Activated CD4-positive, alpha-beta T cell treated with anti-CD3 and anti-CD28 coated beads, Interleukin-2, Interleukin-6, amounts not matched to agents 100 ng/mL and 50 ng/mL, durations not matched to agents 16 hours and 8 hours (primary cell): ENCODE measurements at places on chromosomes 4 and X.

DNA sequence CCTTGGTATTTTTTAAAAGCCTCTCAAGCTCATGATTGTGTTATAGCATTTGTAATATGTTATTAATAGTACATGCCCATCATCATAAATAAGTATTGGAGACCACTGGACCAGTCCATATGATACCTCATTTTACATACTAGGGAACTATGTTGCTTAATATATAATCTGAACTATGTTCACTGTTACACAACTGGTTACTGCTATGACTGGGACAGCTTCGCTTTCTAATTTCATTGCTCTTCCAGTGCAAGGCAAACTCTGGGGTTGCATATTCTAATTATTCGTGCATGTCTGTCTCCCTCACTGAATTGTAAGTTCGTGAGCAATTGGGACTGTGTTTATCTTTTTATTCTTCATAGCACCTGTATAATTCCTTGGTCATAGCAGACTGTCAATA, 330.5 kb downstream of the RAPGEF2 start:
- DNase-seq: no peak

GRCh38 chr4:128811571-128812441, 2.3 kb downstream of the JADE1 start:
- peak; percentile 91 for DNase-seq

DNA sequence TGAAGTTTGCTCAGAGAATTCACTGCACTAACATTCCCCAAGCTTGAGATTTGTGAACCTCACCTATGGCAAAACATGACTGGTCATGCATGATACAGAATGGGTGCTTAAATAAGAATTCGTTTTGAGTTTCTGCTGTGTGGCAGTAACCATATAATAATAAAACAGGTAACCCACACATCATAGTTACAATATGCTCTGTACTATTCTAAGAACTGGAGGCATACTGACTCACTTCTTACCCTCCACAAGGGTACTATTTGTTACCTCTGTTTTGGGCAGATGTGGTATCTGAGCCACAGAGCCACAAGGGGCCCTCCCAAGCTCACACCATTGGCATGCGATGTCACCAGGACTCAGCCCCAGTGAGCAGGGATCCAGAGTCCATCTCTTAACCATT, 17.6 kb downstream of the SLC2A9 start:
- DNase-seq: peak; percentile 75

DNA sequence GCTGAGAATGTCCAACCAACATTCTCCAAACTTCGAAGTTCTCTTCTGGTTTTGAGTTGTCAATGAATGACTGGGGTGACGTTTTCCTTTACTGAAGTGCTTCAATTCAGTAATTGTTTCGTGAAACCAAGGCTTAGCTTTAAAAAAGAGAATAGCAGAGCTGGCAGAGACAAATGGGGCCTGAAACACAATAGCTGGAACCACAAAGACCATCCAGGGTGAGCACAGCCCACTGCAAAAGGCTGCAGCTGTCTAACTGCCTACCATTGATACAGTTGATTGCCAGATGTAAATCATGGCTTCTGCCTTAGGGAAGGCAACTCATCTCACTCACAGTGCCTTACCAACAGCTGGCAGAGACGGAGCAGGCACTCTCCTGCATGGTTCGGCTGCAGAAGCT, 78.7 kb upstream of the ZNF518B start:
- DNase-seq: no peak

GRCh38 chr4:66169341-66169740, 499.1 kb upstream of the EPHA5 start:
- no peak for DNase-seq

- DNase-seq: no peak
These were observed 9.1 kb downstream of the GRPEL1 start for GRCh38 chr4:7058792-7059191.

- DNase-seq: no peak
These were observed 339.1 kb downstream of the GALNTL6 start for GRCh38 chr4:172152284-172152683.

DNA sequence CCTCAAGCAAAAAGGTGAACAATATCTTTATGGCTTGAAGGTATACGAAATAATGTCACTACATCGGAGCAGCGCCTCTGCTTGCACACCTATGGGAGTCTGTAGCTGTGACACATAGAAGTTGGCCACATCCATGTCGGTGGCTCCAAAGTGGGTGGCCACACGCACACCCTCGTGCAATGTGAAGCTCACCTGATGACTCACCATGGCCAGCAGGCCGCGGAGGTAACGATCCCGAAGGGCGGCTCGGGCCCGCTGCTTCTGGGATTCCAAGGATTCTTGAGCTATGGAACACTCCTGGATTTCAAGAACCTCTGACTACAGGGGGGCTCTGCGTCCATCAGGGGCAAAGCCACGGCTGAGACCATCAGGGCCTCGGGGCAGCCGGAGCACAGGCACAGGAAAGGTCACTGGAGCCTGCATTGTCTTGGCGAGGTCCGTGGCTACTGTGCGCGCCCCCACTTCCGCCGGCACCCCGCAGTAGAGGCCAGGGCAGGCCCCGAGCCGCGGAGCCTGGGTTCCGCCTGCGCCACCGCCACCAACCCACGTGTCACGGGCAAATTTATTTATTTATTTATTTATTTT, 25.2 kb downstream of the NYX start:
- DNase-seq: no peak

GRCh38 chr4:123283371-123283895, 113.2 kb upstream of the SPRY1 start:
- DNase-seq: no peak

GRCh38 chr4:188649635-188650034, 510.4 kb downstream of the TRIML1 start:
- DNase-seq: no peak

DNA sequence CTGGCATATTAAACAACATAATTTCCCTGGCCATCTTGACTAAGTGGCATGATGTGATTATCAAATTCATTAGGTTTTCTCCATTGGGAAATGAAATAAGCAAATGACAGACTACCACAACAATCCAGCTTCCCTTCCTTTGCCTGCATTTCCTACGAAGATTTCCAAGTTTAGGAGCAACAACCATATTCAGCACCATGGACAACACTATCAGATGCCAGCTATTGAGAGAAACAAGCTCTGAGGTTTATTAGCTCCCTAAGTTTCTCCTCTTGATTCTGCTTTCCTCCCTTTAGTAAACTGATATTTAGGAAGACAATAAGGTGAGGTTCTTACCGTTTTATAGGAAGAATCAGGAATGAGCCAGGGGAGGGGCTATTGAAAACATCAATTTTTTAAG, 36.2 kb downstream of the DCX start:
- DNase-seq: no peak

- DNase-seq: no peak
These were observed 513.6 kb upstream of the PITX2 start for GRCh38 chr4:111136438-111136837.

GRCh38 chr4:93841803-93842345, 13.3 kb downstream of the ATOH1 start:
- no peak for DNase-seq

GRCh38 chr4:174224550-174224949, 58.9 kb downstream of the FBXO8 start:
- no peak for DNase-seq

DNA sequence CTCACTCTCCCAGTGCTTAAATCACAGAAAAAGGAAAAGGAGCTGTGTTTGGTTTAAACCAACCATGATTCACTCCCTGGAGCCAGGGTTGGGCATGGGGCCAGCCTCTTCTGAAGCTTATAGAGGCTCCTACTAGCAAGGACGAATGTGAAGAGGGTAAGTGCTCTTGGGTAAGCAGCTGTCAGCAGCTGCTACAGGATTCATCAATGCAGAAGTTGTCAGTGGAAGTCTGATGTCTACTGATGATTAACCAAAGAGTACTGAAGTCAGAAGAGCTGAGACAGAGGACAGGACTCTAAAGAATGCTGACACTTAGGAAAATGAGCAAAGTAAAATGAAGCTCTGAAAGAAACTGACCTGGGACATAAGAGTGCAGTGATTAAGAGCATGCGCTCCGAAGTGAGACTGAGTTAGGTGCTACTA, 32.7 kb upstream of the JADE1 start:
- DNase-seq: no peak

- peak; percentile 72 for DNase-seq
These were observed 101.8 kb downstream of the SH3KBP1 start for GRCh38 chrX:19785647-19786046.

- DNase-seq: no peak
These were observed 7.3 kb downstream of the FGFBP2 start for GRCh38 chr4:15955670-15956069.
